Hematopoietic multipotent progenitor cell treated with erythropoietin and hydrocortisone succinate and interleukin-3 and kit ligand, for 8 days (in vitro differentiated cells): ENCODE measurements at places on chromosomes 6 and 20.

GRCh38 chr6:161225681-161226008 is 48.2 kb downstream of the AGPAT4 start:
- no peak for DNase-seq

GRCh38 chr6:166563805-166564204 is 22.7 kb downstream of the RAMACL start:
- DNase-seq, result no peak

GRCh38 chr6:117932676-117933075 is 25.6 kb downstream of the SLC35F1 start:
- DNase-seq, result no peak

- no peak for DNase-seq
Observed at GRCh38 chr20:50077818-50078601, 34.9 kb downstream of the UBE2V1 start.

GRCh38 chr20:14264869-14265268 is 72.5 kb downstream of the FLRT3 start:
- DNase-seq, result no peak

GRCh38 chr20:21167261-21167660 is 41.4 kb downstream of the KIZ start:
- DNase-seq, result no peak

DNA sequence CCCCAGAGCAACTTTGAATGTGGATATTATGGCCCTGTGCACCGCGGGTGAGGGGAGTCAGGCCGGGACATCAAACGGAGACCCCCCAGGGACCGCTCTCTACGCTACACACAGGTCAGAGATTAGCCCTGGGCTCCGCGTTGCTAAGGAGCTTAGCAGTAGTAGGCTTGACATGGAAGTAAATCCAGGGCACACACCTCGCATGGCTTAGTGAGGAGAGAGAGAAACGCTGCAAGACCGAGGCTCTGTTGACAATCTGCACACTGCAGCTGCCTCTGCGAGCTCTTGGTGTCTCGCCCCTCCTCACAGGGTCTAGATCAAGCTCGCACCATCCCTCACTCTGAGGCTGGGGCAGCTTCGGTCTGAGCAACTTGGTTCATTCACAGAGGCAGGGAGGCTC is 116.1 kb upstream of the CDH4 start:
- DNase-seq, result no peak

GRCh38 chr6:128526152-128526914 is 5.9 kb upstream of the PTPRK start:
- no peak for DNase-seq

- no peak for DNase-seq
Observed at GRCh38 chr20:22663528-22664025, 79.2 kb upstream of the FOXA2 start.

- no peak for DNase-seq
Observed at GRCh38 chr6:81708113-81708699, 44.3 kb downstream of the TENT5A start.

- DNase-seq, result no peak
Observed at GRCh38 chr6:130394246-130394645, 28.4 kb downstream of the TMEM200A start.

GRCh38 chr6:72275888-72276287 is 346.0 kb upstream of the KCNQ5 start:
- no peak for DNase-seq

GRCh38 chr6:3750317-3751076 is 1.0 kb downstream of the PXDC1 start:
- DNase-seq, result no peak

GRCh38 chr6:17897681-17898080 is 89.8 kb downstream of the KIF13A start:
- DNase-seq, result no peak

GRCh38 chr6:126069449-126069848 is 83.1 kb downstream of the TRMT11 start:
- DNase-seq, result no peak
